Trophoblast cell (in vitro differentiated cells and primary cell): ENCODE measurements at places on chromosomes 1 and 21.
A peak's percentile ranks its signal among the peaks of the same experiment; 100 is the strongest.

GRCh38 chr1:111145963-111146768, 6.1 kb downstream of the CEPT1 start:
- DNase-seq: no peak

GRCh38 chr21:28982637-28983036, 10.0 kb downstream of the LTN1 start:
- no peak for DNase-seq

GRCh38 chr1:44144962-44145756, 3.7 kb upstream of the KLF18 start:
- no peak for DNase-seq

GRCh38 chr1:43991200-43991475, 261 bp upstream of the CCDC24 start:
- DNase-seq: no peak

DNA sequence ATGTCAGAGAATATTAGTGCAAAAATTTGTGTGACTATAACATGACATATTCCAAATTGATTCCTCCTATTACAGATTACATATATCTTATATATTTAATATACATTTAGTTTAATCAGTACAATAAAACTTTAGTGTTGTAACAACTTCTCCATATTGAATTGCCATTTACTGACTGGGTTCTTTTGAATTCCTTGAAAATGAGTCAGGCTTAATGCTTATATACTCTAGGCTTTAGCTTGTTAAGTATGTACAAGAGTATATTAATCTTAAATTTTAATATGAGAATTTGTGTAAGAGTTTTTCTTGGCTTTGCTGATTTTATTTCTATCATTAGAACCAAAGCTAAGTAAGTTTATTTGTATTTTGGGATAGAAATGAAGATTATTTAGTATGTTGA, 40.3 kb downstream of the XPR1 start:
- DNase-seq: peak; percentile 13
